ENCODE measurements at places on chromosomes 6 and 20.

DNA sequence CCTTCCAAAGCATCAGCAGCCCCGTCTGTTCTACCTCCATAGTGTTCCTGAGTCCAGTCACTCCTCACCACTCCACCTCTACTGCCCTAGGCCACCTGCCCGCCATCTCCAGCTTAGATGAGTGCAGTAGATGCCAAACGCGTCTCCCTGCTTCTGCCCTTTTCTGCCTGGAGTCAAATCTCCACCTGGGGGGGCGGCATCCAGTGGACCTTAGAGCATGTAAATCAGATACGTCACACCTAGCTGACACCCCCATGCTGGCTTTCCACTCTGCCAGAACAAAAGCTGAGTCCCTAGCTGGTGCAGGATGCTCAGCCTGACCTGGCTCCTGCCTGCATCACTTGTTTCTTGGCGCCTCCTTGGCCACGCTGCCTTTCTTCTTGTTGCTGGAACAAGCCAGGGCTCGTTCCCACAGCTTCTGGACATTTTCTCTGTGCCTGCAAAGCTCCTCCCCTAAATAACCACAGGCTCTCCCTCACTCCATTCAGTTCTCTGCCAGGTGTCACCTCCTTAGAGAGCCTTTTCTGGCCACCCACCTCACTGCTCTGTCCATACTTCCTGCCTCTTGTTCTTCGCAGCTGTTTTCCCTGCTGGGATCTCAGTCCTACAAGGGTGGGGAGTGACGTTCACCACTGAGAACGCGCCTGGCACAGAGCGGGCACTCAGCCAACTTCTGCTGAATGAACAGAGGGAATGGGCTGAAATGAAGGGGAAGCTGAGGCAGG is 5.8 kb downstream of the DDR1 start:
- DNase-seq, result no peak

DNA sequence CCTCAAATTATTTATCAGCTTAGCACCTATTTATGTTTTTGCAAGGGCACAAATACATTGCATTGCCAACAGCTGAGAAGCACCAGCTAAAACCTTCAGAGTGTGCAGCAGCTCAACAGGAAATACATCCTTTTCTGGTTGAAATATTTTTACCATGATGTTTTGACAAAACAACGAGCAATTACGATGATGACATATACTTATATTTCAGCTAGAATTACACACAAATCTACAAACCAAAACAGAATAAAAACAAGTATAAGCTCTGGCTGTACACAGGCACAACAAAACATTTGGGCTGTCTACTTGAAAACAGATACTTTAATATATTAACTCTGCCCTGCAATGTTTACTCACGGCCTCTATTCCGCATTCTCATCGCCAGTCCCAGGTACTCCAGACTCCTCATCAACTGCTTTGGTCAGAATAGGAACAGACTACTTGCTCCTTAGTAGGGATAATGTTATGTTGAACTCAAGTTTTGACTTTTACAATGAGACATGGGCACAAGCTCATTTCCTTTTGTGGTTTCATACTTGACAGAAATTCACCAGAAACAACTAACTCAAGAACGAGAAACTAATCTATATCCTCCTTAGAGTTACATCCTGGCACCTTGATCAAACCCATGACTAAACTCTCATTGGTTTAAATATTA is 377.6 kb downstream of the ESR1 start:
- no peak for DNase-seq

GRCh38 chr6:166297606-166298005 is 10.6 kb downstream of the PRR18 start:
- DNase-seq, result no peak

GRCh38 chr6:1527073-1527457 is 82.7 kb upstream of the FOXC1 start:
- DNase-seq, result no peak

DNA sequence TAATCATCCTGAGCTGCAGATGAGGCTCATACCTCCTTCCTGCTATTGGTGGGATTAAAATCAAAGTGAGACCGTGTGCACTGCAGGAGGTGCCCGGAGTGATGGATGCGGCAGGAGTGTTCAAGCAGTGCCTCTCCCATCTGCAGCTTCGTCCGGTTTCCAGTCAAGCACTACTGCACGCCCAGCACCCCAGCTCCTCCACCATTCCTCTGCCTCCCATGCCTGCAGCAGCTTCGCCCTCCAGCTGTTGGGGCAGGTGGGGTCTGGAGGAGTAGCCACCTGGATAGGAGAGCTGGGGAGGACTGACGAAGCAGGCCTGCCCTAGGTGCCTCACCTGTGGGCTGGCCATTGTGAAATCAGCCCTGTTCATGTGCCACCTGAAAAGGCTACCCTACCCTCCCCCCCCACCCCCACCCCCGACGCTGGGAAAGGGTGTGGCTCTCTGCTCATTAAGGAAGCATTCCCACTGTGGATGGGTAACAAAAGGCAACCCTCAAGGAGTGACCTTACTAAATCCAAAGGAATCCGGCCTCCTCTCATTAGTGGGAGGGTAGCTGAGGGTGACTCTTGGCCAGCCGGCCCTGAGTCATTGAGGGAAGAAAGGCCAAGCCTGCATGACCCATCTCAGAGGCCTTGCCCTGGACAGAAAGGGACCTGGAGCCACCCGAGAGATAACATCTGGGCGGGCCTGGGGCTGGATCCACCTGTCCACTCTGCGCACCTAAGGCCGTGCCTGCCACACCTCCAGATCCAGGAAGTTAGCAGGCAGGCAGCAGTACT is 115.9 kb upstream of the ARMC2 start:
- DNase-seq, result no peak

- DNase-seq, result no peak
Measured at GRCh38 chr6:164690702-164691500, 618.5 kb downstream of the C6orf118 start.

- DNase-seq, result no peak
Measured at GRCh38 chr6:437037-437392, 45.5 kb downstream of the IRF4 start.

- DNase-seq, result no peak
Measured at GRCh38 chr6:14660806-14661579, 543.4 kb downstream of the CD83 start.

DNA sequence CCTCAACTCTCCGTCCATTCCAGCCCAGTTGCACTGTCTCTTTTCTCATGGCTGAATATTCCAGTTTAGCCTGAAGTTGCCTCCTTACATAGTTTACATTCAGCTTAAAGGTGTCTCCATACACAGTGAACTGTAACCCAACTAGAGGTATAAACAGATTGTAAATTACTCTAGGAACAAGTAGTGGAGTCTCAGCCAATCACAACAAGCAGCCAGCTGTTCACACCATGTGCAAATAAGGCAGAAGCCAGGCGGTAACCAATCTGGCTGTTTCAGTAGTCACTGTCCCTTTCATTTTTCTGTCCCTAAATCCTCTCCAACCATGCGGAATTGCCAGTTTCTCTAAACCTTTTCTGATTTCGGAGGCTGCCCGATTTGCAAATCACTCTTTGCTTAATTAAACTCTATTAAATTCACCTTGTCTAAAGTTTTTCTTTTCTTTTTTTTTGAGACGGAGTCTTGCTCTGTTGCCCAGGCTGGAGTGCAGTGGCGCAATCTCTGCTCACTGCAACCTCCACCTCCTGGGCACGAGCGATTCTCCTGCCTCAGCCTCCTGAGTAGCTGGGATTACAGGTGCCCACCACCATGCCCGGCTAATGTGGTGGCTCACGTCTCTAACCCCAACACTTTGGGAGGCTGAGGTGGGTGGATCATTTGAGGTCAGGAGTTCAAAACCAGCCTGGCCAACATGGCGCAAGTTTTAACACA is 37.6 kb upstream of the GFOD1 start:
- DNase-seq, result peak; percentile 40

DNA sequence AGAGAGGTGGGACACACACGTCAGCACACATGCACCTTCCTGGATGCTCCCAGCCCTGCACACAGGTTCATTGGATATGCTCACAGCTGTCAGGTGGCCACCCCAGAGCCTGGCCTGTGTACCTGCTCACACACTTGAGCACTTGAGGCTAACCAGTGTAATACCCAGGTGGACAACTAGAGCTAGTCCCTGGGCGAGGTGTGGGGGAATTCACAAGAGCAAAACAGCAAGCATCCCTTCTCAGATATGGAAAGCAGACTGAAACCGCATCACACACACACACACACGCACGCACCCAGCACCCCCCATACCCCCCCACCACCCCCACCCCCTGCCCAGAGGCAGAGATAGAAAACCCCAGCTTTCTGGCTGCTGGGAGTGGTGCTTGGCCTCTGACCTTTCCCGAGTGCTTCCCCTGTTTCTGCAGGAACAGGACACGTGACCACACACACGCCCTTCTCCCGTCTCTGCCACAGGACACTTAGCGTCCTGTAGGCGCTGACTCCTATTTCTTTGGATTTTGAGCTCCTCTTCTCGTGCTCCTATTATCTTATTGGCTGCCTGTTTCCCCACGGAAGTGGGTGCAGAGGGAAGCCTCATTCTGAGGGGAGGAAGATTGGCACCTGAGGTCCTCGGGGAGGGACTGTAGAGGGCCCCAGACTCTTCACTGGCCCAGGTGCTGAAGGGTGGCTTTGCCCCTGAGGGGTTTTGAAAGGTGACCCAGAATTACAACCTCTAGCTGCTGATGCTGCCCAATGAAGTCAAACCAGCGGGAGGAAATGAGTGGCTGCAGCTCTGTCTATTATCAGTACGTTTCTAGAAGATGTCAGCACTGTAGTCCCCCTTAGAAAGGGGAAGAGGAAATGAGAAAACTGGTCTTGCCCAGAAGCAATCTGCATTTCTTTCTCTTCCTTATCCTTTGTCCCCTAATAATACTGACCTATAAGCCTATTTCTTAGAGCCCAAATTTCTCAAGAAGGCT is 65.8 kb downstream of the SYTL3 start:
- DNase-seq, result no peak

DNA sequence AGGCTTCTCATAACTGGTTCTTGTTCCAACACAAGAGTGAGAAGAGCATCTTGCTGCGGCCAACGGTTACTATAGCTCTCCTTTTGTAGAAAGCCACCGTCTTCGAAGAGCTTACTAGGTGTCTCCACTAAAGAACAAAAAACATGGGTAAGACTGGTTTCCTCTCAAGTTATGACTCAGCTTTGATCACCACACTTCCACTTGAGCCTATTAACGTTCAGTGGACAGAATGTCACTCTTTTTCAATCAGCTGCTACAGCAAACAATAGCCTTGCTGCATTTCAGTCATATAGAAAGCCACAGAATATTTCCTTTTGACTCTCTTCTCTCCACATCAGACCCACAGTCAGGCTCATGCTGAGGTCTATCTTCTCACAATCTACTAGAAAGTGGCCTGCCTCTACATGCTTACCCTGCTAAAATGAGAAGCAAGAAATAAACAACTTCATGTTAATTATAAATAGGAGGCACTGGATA is 243.5 kb upstream of the PREP start:
- DNase-seq, result no peak

- DNase-seq, result no peak
Measured at GRCh38 chr20:10846766-10847165, 173.0 kb upstream of the JAG1 start.

DNA sequence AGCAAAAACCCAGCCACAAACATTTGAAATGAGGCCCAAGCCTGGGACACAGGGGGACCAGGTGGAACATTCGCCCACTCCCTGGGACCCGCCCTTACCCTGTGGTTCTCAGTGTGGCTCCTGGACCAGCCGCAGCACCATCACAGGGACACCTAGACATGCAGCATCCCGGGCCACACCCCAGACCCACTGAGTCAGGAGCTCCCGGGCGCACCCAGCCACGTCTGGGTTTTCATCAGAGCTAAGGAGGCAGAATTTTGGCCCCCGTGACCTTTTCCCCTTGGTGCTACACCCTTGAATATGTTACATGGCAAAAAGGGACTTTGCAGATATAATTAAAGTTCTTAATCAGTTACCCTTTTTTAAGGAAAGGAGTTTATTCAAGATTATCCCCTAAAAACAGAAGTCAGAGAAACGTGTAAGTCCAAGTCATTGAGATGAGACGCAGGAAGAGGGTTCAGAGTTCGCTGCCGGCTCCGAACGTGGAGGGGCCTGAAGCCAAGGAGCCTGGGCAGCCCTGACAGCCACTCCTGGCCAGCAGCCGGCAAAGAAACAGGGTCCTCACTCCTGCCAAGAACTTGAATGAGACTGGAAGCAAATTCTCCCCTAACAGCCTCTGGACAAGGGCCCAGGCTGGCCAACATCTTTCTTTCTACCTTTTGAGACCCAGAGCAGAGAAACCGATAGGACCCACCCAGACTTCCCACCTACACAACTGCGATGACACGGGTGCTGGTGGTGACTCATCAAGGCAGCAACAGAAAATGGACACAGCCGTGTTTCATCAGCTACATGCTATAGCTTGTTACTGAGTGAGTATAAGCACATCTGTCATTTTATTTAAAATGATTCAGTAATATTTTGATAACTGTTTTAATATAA is 25.3 kb downstream of the BFSP1 start:
- no peak for DNase-seq

DNA sequence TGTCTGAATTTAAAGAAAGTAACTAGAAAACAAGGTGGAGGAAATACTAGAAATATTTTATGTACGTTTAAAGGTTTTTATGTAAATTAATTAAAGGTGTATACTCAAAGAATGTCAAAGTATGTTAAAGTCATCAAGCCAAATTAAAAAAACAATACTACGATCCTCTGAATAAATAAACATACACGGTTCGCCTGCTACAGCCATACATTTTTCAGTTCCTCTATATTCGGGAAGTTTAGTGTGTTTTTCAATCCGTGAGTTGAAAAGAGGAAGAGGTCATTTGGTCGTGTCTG is 626 bp downstream of the STX7 start:
- no peak for DNase-seq

GRCh38 chr6:24537771-24538385 is 43.1 kb downstream of the ALDH5A1 start:
- no peak for DNase-seq

DNA sequence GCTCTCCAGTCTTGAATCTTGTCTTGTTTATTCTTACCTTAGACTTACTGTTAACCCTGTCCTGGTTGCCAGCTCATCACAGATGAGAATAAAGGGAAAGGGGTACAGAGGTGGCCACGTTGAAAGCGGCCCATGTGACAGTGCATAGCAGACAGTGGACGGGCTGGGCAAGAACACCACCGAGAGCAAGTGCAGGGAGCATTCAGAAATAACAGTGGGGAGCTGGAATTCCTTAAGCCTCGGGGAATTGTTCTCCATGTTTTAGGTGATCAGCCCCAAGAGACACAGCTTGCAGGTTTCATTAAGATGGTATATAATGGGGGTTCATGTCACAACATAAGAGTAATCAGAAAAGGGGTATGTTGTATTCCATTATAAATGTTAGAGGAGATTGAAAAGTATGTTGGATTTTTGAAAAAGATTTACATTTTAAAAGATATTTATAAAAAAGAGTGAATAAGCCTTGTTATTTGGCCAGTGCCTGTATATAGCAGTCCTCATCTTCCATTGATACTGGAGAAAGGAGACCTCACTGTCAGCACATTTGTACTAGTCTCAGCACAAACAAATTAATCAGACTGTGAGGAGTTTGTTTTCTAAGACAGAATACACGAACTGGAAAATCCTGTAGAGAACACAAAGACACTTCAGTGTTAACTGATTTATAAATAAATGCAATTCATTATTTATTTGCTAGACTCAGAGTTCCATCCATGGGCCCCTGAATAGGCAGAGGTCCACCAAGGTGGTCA is 35.4 kb downstream of the VAPB start:
- DNase-seq, result no peak

Data from SHP77 (cell line).